ENCODE measurements at places on chromosomes 6 and 20.

GRCh38 chr20:8156235-8157079 is 24.4 kb downstream of the PLCB1 start:
- no peak for DNase-seq

- no peak for DNase-seq
These were observed 118.8 kb upstream of the PTCHD4 start for GRCh38 chr6:48229841-48230240.

- DNase-seq: no peak
These were observed 606.9 kb downstream of the CDH26 start for GRCh38 chr20:60565083-60565482.

- DNase-seq: no peak
These were observed 138.4 kb downstream of the EYA2 start for GRCh38 chr20:47032933-47033578.

DNA sequence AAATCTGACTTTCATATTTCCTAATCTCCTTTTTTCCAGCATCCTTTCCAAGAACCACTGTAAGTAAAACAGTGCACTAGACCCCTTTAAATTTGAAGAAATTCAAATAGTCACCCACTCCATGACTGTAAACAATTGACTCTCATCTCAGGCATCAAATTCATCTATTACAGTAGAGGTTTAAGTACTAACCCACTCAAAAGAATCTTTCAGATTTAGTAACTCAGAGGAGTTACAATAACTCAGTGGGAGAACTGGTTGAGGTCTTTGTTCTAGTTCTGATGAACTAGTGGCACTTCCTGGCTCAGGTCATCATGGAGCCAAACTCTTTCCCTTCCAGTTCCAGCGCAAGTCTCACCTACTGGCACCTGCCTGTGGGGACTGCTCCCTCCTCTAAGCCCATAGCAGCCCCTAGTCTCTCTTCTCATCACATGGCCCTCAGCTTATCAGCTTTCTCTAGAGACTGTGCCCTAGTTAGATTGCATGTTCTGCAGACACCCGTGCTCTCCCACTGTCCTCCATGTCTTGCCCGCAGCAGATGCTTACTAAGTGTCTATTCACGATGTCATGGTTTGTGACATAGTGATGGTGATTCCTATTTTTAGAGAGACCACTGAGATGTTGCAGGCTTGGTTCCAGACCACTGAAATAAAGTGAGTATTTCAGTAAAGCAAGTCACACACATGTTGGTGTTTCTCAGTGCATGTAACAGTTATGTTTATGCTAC is 196.2 kb downstream of the TBC1D7 start:
- DNase-seq: no peak
